ENCODE measurements at places on chromosomes 11 and 22.

GRCh38 chr11:443542-444199, 1.9 kb upstream of the ANO9 start:
- DNase-seq, result no peak

GRCh38 chr11:41714101-41714500, 254.6 kb upstream of the LRRC4C start:
- DNase-seq, result no peak

GRCh38 chr22:44596396-44597125, 98.5 kb upstream of the RTL6 start:
- DNase-seq, result no peak

- DNase-seq, result no peak
These were observed 27.3 kb downstream of the CECR2 start for GRCh38 chr22:17396516-17396915.

DNA sequence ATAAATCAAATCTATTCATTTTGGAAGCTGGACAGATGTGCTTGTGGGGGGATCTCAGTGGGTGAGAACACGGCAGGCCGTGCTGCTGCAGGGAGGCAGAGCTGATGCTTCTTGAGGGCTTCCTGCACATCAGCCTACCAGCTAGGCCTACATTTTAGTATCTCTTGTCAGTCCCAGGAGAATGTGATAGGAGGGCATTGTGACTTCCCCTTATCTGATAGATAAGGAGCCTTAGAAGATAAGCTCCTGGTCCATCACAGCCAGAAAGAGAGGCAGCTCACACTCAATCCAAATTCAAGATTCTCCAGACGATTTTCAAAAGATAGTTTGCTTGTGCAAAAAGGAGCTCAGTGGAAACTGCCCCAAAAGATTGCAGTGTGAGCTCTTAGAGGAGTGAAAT, 89.0 kb downstream of the SHANK2 start:
- DNase-seq, result no peak

- DNase-seq, result no peak
These were observed 118.6 kb upstream of the C11orf87 start for GRCh38 chr11:109303342-109303741.

DNA sequence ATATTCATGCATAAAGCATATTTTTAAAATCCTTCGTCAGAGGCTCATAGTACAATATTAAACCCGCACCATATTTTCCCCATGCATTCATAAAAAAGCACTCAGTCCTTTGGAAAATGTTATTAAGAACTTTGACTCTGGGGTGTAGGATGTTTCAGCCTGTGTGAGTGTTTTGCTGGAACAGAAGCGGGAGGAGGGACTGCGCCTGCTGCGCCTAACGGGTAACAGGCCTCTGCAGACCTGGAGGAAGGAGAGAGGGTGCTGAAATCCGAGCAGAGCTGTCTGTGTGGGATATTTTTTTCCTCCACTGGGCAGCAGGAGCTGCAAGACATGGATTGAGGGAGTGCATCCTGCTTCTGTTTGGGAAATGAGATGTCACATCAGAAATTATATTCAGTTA, 483.0 kb downstream of the BRD1 start:
- DNase-seq, result no peak

GRCh38 chr11:88042238-88042637, 133.0 kb downstream of the RAB38 start:
- no peak for DNase-seq

DNA sequence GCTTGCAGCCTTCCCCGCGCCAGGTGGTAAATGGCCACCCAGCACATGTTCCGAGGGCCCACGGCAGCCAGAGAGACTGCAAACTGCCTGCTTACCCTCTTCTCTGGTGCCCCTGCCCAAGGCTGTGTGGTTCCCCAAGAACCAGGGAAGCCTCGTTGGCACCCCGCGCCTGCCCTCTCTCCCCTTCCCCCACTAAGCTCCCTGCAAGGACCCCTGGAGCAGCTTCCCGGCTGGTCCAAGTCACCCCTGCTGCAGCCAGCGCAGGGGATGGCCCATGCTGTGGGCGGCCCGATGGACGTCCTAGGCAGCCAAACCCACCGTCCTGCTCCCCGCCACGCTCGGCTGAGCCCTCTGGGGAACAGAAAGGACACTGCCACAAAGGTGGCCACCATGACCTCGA, 30.2 kb downstream of the MACROD1 start:
- no peak for DNase-seq

DNA sequence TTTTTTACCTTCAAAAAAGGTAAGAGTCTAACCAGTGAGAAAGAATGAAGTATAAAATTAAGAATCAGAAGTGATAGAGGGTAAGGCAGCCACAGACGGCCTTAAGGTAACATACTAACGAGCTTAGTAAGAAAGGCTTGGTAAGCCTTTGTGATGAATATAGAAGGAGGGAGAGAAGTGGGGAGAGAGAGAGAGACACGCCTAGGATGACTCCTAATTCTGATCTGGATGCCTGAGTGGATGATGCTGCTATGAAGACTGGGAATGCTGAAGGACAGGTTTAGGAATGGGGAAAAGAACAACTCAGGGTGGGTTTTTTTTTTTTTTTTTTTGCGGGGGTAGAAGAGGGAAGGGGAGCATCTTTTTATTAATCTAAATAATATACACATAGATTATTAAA, 4.8 kb downstream of the FBXO3 start:
- DNase-seq, result no peak

- no peak for DNase-seq
These were observed 2.6 kb upstream of the NUDT8 start for GRCh38 chr11:67632175-67632981.

DNA sequence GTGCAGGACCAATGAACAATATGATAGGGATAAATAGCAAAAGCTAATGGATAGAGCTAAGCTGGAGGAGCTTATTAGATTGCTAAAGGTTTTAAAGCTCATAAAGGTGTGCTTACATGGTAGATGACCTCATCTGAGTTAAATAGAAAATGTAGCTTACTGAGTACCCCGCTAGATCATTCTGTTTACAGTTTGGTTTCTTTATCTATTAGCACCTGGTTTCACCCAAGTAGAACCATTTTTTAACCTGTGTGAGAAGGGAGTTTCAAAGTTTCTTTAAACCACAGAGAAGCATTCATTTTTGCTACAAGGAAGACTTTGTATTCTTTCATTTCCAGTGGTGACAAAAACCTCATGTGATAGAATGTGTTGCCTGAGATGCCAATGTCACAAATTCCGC, 1778.0 kb downstream of the LRRC4C start:
- no peak for DNase-seq

DNA sequence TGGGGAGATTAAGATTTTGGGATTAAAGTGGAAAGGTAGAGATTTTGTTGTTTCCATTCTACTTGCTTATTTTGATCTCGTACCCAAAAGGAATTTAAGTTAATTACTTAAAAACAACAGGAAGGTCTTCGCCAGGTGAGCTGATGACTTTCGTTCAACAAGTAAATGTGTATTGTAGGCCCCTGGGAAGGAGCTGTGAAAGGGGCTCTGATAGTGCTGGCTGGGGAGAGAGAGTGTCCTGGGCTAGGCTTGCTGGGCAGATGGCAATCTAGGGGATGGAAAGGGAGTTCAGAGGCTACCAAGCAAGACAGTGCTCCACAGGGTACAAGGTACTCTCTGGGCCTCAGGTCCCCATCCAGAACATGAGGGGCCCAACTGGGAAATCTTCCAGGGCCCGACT, 189.4 kb downstream of the CEP164 start:
- no peak for DNase-seq
